ENCODE measurements at places on chromosomes 2 and 18.

DNA sequence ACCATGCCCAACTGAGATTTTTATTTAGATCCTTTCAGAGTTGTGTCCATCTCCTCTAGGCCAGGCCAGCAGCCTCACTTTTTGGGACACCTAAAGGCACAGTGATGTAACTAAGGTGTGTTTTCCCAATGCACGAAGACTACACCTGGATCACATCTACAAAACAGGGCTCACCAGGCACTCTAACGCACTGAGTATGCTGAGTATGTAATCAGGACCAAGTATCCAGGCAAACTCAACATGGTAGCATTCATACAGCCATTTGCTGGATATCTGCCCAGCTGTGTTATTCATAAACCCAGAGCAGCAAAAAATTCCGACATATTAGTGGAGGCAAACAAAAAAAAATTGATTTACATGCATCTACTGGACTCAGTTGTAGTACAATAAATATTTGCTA, 33.8 kb downstream of the LPIN2 start:
- H3K27me3 ChIP-seq = no peaks in the 10 kb centered on the region
- peaks cover 23% of the 10 kb centered on the region for H3K4me1 ChIP-seq
- DNase-seq = no peak
- no peak overlapping the region for H3K4me3 ChIP-seq
- H3K27ac ChIP-seq = no peak overlapping the region

- H3K4me1 ChIP-seq = no peaks in the 10 kb centered on the region
- DNase-seq = no peak
- H3K27ac ChIP-seq = no peak overlapping the region
- H3K27me3 ChIP-seq = no peaks in the 10 kb centered on the region
- H3K4me3 ChIP-seq = no peak overlapping the region
Observed at GRCh38 chr2:106306387-106306786, 112.3 kb upstream of the UXS1 start.

GRCh38 chr18:47248115-47248603, 3.3 kb downstream of the SKOR2 start:
- H3K36me3 ChIP-seq = no peaks in the 10 kb centered on the region
- no peak overlapping the region for H3K4me3 ChIP-seq
- no peaks in the 10 kb centered on the region for H3K4me1 ChIP-seq

DNA sequence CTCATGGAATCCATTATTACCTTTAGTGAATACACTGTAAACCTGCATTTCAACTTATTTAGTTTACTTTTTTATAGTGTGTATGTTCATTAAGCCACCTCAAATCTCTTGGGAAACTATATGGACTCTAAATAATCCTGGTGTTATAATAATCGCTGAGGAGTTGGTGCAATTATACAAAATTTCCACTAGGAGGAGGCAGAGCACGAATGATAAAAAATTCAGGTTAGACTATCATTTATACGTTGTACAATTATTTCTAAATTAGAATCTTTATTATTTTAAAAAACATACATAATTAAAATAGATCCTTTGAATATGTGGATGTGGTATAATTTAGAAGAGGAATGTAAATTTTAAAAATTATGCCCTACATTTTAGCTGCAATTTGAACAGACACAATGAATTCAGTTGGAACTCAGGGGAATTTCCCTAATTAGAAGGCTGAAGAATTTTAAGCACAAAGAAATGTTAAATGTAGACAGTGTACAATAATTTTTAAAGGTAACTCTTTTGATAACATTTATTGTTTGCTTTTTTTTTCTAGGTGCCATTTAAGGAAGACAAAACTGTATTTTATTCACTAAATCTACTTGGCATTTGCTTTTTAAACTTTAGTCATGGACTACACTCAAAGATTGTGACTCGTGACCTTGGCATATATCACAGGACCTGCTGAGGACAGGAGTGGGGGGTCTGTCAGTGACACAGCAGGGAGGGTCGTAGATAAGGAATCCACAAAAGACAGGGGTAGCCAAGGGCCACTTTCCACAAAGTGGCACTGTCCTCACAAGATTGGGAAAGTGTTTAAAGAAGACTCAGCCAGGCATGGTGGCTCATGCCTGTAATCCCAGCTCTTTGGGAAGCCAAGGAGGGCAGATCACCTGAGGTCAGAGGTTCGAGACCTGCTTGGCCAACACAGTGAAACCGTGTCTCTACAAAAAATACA, 45.5 kb downstream of the RAB12 start:
- H3K4me3 ChIP-seq = no peak overlapping the region
- H3K36me3 ChIP-seq = no peaks in the 10 kb centered on the region
- no peaks in the 10 kb centered on the region for H3K27me3 ChIP-seq
- H3K27ac ChIP-seq = no peak overlapping the region

DNA sequence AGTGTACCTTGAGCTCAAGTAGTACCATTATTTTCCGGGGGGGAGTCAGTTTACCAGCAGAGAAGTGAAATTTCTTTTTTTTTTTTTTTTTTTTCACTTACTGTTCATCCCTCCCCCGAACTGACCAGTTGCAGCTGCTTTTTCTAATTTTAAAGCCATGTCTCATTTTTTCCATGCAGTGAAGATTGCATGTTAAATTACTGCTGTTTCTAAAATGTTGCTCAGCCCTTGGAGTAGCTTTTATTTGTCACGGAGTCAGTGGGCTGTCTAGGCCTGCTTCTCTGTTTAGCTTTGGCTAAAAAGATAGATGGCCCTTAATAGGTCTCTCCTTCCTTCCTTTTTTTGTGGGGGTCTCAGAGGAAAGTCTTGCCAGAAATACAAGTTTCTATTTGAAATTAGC, 70.2 kb downstream of the NGEF start:
- H3K27ac ChIP-seq = no peak overlapping the region
- no peak overlapping the region for H3K4me3 ChIP-seq
- no peaks in the 10 kb centered on the region for H3K36me3 ChIP-seq
- no peak for DNase-seq
- no peaks in the 10 kb centered on the region for H3K4me1 ChIP-seq
- no peaks in the 10 kb centered on the region for H3K27me3 ChIP-seq

GRCh38 chr18:67266246-67267237, 250.0 kb downstream of the DSEL start:
- H3K4me3 ChIP-seq = no peak overlapping the region
- no peaks in the 10 kb centered on the region for H3K27me3 ChIP-seq
- no peaks in the 10 kb centered on the region for H3K36me3 ChIP-seq
- peaks cover 4% of the 10 kb centered on the region for H3K4me1 ChIP-seq
- H3K27ac ChIP-seq = no peak overlapping the region
- DNase-seq = no peak

- no peaks in the 10 kb centered on the region for H3K36me3 ChIP-seq
- no peaks in the 10 kb centered on the region for H3K4me1 ChIP-seq
- no peak for DNase-seq
- no peaks in the 10 kb centered on the region for H3K27me3 ChIP-seq
- H3K27ac ChIP-seq = no peak overlapping the region
Observed at GRCh38 chr2:237889016-237889415, 29.6 kb downstream of the RAMP1 start.

- DNase-seq = no peak
- no peak overlapping the region for H3K27ac ChIP-seq
- no peaks in the 10 kb centered on the region for H3K36me3 ChIP-seq
- no peaks in the 10 kb centered on the region for H3K27me3 ChIP-seq
- H3K4me1 ChIP-seq = no peaks in the 10 kb centered on the region
- no peak overlapping the region for H3K4me3 ChIP-seq
Observed at GRCh38 chr2:223722226-223722625, 115.2 kb downstream of the AP1S3 start.

- no peaks in the 10 kb centered on the region for H3K4me1 ChIP-seq
- no peak overlapping the region for H3K27ac ChIP-seq
- no peaks in the 10 kb centered on the region for H3K27me3 ChIP-seq
- DNase-seq = no peak
- no peak overlapping the region for H3K4me3 ChIP-seq
- no peaks in the 10 kb centered on the region for H3K36me3 ChIP-seq
Observed at GRCh38 chr2:70936165-70936978, 672 bp downstream of the ATP6V1B1 start.

- H3K27ac ChIP-seq = no peak overlapping the region
- no peaks in the 10 kb centered on the region for H3K4me1 ChIP-seq
- DNase-seq = no peak
Observed at GRCh38 chr2:226611944-226612318, 187.7 kb downstream of the IRS1 start.

DNA sequence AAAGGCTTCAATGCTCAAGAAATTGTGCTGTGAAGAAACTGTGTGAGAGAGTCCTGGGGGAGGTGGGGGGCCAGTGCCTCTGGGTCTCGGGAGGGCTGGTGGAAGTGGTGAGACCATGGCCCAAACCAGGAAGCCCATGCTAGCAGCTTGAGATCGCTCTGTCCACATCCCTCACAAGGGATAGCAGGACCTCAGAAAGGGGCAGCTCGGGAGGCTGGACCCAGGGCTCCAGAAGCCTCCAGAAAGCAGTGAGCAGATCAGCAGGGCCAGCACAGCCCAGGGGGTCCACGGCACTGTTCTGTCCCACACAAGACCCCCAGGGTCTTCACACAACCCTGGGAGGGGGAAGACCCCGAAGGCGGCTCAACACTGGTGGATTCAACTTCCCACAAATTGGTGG, 24.1 kb downstream of the ST8SIA5 start:
- no peaks in the 10 kb centered on the region for H3K4me1 ChIP-seq
- H3K4me3 ChIP-seq = no peak overlapping the region
- DNase-seq = no peak
- no peaks in the 10 kb centered on the region for H3K27me3 ChIP-seq
- no peaks in the 10 kb centered on the region for H3K36me3 ChIP-seq

DNA sequence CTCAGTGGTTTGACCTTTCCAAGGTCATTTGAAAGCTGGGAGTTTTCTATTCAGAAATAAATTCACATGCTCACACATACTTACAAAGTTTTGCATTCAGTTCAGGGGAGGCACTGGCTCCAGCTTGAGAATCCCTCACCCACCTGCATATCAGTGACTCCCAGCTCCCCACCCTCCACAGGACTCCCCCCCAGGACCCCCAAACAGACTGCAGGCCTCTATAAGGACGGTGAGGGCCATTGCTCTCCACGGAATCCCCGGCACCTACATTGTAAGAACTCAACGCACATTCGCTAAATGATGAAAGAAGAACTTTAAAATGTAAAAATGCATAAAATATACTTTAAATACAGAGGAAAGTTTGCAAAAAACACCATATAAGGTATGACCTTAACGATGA, 97.2 kb upstream of the TEX51 start:
- no peak overlapping the region for H3K4me3 ChIP-seq
- H3K27ac ChIP-seq = no peak overlapping the region
- H3K27me3 ChIP-seq = no peaks in the 10 kb centered on the region
- H3K36me3 ChIP-seq = no peaks in the 10 kb centered on the region
- H3K4me1 ChIP-seq = no peaks in the 10 kb centered on the region
- no peak for DNase-seq

DNA sequence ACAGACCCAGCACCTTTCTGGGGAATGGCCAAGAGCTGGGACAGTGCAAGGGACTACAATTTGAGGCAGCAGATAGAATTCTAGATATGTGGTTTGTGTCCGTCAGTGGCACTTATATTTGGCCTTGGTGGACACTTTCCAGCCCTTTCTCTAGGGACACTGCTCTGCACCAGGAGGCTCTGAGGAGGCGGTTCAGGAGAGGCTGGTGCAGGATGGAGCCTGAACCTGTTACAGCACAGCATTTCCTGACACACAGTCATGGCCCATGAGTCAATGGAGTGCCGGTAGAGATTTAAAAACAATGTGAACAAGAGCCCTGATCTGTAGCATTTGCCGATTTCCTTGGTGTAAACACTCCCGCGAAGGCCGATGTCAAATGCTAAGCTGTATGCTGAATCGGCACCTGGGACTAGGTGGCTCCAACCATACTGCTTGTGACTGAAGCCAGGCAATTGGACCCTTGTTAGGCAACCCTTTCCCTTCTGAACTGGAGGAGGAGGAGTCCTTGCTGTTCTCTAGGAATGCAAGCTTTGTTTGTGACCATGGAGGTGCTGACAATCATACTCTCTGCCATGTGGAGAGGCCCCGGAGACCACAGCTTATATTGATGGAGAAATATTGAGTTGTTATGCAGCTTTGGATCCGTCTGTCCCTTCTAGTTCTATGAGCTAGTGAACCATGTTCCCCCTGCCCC, 11.9 kb downstream of the FABP1 start:
- H3K27ac ChIP-seq = no peak overlapping the region
- H3K36me3 ChIP-seq = no peaks in the 10 kb centered on the region
- H3K4me3 ChIP-seq = no peak overlapping the region
- no peaks in the 10 kb centered on the region for H3K27me3 ChIP-seq
- H3K4me1 ChIP-seq = peaks cover 15% of the 10 kb centered on the region
- no peak for DNase-seq

DNA sequence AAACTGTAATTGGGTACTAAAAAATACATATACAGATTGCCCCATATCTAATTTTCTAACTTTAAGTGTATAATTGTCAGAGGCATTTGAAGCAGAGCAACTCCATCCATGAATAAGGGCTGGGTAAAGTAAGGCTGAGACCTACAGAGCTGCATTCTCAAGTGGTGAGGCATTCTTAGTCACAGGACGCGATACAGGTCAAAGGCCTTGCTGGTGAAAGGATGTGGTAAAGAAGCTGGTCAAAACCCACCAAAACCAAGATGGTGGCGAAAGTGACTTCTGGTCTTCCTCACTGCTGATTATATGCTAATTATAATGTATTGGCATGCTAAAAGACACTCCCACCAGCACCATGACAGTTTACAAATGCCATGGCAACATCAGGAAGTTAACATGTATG, 50.0 kb downstream of the SLC8A1 start:
- H3K4me1 ChIP-seq = 0 out of 2 replicates have a peak, but pooled peaks cover 9% of the 10 kb centered on the region
- no peak overlapping the region for H3K4me3 ChIP-seq
- no peak overlapping the region for H3K27ac ChIP-seq
- H3K36me3 ChIP-seq = no peaks in the 10 kb centered on the region
- no peaks in the 10 kb centered on the region for H3K27me3 ChIP-seq
- no peak for DNase-seq

GRCh38 chr2:51003345-51004192, 28.4 kb downstream of the NRXN1 start:
- H3K4me1 ChIP-seq = no peaks in the 10 kb centered on the region
- H3K36me3 ChIP-seq = no peaks in the 10 kb centered on the region
- H3K27ac ChIP-seq = no peak overlapping the region
- no peaks in the 10 kb centered on the region for H3K27me3 ChIP-seq
- no peak overlapping the region for H3K4me3 ChIP-seq

- no peak overlapping the region for H3K4me3 ChIP-seq
- H3K36me3 ChIP-seq = no peaks in the 10 kb centered on the region
- no peaks in the 10 kb centered on the region for H3K4me1 ChIP-seq
- no peak overlapping the region for H3K27ac ChIP-seq
- H3K27me3 ChIP-seq = no peaks in the 10 kb centered on the region
Observed at GRCh38 chr2:3344897-3345296, 32.7 kb downstream of the EIPR1 start.

- H3K27me3 ChIP-seq = no peaks in the 10 kb centered on the region
- no peaks in the 10 kb centered on the region for H3K4me1 ChIP-seq
- no peak overlapping the region for H3K4me3 ChIP-seq
- no peaks in the 10 kb centered on the region for H3K36me3 ChIP-seq
- DNase-seq = no peak
Observed at GRCh38 chr2:176020400-176020799, 18.3 kb upstream of the LNPK start.

- no peak overlapping the region for H3K4me3 ChIP-seq
- no peaks in the 10 kb centered on the region for H3K36me3 ChIP-seq
- no peak overlapping the region for H3K27ac ChIP-seq
- DNase-seq = no peak
Observed at GRCh38 chr18:21760321-21760720, 19.7 kb downstream of the MIB1 start.

- no peaks in the 10 kb centered on the region for H3K27me3 ChIP-seq
- no peaks in the 10 kb centered on the region for H3K36me3 ChIP-seq
- H3K4me3 ChIP-seq = no peak overlapping the region
- H3K4me1 ChIP-seq = no peaks in the 10 kb centered on the region
Observed at GRCh38 chr2:157995117-157995516, 106.6 kb upstream of the UPP2 start.

- H3K27ac ChIP-seq = no peak overlapping the region
- no peak overlapping the region for H3K4me3 ChIP-seq
- no peaks in the 10 kb centered on the region for H3K27me3 ChIP-seq
- DNase-seq = no peak
- H3K4me1 ChIP-seq = no peaks in the 10 kb centered on the region
Observed at GRCh38 chr2:238277695-238278094, 10.7 kb downstream of the PER2 start.
